ENCODE measurements at places on chromosomes 2 and 18.

GRCh38 chr2:16053437-16054257, 113.3 kb downstream of the MYCN start:
- no peak for DNase-seq

GRCh38 chr2:190972213-190972612, 41.8 kb downstream of the STAT1 start:
- no peak for DNase-seq

GRCh38 chr2:215619989-215620388, 184.1 kb upstream of the FN1 start:
- no peak for DNase-seq

DNA sequence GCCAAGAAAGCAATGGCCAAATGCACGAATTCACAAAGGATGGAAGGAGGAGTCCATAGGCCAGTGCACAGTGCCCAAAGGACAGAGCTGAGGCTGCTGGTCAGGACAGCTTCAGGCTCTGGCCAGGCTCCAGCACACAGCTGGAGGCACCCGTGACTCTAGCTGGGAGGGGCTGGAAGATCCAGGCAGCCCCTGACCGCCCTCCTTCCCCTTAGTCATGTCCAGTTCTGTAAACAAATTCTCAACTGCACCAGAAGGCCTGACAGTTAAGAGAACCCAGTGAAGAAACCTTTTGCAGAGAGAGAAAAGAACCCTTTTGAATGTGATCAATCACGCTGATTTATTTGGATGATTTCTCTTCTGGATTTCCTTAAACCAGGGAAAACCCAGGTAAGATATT, 7.7 kb upstream of the YWHAQ start:
- DNase-seq, result no peak

- DNase-seq, result no peak
Observed at GRCh38 chr18:69885841-69886531, 61.7 kb downstream of the CD226 start.
